Stimulated activated CD8-positive, alpha-beta memory T cell treated with anti-CD3 and anti-CD28 coated beads, Interleukin-7, amount 100 ng/mL, for 1 hour (primary cell): ENCODE measurements at places on chromosomes 13 and 19.

DNA sequence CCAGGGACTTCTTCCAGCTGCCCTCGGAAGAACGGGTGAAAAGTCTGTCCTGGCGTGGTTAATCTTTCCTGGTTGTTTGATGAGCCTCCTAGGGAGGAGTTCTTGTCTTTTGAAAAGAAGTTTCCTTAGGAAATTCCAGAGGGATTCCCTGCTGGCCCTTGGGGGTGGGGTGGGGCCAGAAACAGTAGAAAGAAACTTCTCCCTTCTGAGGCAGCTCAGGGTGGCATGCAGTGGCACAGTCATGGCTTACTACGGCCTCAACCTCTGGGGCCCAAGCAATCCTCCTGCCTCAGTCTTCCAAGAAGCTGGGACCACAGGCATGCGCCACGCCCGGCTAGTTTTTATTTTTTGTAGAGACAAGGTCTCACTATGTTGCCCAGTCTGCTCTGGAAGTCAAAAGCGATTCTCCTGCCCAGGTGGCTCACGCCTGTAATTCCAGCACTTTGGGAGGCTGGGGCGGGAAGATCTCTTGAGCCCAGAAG, 1.5 kb downstream of the ZNF101 start:
- no peak for DNase-seq

GRCh38 chr19:19805480-19805879, 16.1 kb downstream of the ZNF506 start:
- DNase-seq: no peak

DNA sequence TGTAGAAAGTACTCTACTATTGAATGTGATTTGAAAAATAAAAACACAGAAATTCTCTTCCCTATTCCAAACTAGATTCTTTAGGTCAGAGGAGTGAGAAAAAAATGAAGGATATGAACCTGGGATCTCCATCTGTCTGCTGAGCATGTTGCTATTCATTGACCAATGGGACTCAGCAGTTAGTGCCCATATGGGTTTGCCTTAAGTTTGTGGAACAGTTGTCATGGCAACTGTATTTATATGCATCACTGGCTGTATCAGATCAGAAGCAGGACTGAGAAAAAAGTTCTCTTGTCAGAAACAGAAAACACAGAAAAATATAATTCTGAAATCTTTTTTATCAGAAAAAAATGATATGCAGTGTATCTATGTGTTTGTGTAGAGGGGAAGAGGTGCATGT, 73.3 kb upstream of the ATXN8OS start:
- DNase-seq: no peak

DNA sequence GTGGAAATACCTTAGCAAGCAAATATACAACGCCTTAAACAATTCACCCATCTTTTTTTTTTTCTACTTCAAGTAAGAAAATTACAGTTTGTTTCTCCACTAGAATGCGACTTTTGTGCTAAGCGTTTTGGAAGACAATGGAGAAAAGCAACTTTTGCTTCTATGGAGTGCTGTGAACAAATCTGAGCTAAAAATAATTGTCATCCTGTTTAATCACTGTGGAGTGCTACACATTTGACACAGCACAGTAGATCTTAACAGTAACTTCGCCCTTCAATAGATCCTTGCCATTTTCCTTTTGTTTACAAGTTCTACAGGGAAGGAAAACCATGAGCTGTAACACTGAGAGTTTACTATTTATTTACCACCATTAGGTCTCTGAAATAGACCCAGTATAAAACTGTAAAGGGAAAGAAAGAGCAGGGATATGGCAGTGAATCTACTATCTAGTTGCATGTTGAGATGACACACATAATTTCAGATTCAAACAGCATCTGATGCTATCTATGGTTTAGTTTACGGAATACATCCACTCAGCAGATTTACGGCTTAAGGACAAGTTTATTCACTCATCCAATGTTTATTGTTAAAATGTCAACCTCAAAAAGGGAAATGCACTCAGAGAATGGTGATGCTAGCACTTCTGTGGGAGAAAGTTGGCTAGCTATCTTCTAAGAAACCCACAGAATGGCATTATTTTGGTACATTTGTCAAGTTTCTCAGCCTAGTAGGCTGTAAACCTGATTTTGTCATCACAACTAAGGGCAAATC, 175.3 kb downstream of the VWA8 start:
- DNase-seq: no peak

DNA sequence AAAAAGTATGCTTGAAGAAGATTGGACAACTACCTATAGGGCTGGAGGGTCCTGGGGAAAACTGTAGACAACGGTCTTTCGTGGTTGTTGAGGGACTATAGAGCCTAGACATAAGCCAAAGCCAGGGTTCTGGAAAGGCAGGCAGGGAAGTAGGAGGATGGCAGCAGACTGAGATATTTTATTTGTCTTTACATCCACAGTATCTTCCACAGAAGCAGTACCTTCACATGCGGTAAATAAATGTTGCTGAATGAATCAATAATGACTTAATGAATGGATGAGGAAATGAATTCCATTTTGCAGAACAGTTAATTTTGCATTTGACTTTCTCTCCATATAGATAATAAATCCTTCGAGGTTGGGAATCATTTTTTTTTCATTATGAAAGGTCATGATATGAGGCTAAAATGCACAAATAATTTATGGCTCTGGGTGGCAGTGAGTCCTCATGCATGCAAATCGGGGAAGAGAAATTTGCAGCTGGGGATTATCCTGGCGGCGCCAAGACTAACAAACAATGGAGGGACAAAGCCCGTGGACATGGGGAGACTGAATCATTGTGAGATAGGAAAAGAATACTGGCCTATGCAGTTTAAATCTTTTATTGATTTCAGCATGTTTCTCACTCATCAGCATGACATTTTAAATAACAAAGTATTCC, 102.0 kb downstream of the ERCC5 start:
- no peak for DNase-seq

DNA sequence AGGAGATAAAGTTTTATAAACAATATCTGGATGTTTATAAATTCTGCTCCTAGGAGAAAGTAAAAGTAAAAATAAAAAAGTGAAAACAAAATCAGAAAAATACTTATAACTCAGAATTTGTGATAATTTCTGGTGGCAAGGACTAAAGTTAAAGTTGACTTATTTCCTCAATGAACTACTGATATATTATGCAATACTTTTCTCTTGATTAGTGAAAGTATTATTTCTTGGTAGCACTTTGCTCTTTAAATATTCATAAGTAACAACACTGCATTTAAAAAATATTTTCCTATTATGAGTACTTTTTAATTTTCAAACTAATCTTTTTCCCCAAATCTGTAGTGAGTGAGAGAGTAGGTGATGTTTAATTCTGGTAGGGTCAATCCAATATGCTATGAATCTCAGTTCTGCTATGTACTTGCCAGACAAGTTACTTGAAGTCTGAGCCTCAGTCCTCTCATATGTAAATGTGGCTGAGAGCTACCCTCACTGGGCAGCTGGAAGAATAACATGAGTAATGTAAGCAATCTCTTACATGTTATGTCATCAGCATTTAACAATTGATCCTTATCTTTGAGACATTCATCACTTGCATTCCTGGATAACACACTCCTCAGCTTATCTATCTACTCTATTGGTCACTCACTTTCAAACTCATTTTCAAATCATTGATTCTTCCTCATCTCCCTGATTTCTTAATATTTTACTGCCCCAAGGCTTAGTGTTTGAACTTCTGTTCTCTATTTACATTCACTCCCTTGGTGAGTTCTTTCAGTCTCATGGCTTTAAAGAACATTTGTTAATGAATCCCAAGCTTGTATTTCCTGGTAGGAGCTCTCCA, 239.0 kb downstream of the RGCC start:
- DNase-seq: no peak

DNA sequence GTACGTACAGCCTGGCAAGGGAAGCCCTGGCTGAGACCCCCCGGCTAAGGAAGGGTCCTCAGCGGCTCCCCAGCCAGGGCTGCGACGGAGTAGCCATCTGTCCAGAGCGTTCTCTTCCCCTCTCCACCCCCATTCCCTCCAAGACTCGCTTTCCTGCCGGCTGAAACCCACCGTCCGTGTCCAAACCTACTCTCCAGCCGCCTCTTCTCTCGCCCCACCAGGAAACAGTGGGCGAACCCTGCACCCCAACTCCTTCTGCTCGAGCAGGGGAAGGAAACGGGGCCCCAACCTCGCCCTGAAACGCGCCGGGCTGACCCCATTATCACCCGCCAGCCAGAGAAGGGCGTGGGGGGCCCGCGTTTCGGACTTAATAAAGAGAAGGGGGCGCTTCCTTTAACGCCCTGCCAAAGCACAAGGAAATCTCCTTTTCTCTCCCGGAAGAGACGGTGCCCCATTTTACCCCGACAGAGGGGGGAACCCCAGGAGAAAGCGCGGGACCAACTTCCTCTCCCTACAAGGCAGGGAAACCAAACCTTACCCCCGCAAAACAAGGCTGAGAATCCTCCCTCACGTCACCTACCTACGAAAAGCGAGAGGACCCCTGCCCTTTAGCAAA, 2.5 kb downstream of the ZC3H4 start:
- peak; percentile 6 for DNase-seq

- DNase-seq: no peak
Observed at GRCh38 chr13:83943530-83944279, 61.4 kb upstream of the SLITRK1 start.

GRCh38 chr19:29380581-29380980, 145.2 kb upstream of the VSTM2B start:
- DNase-seq: no peak

DNA sequence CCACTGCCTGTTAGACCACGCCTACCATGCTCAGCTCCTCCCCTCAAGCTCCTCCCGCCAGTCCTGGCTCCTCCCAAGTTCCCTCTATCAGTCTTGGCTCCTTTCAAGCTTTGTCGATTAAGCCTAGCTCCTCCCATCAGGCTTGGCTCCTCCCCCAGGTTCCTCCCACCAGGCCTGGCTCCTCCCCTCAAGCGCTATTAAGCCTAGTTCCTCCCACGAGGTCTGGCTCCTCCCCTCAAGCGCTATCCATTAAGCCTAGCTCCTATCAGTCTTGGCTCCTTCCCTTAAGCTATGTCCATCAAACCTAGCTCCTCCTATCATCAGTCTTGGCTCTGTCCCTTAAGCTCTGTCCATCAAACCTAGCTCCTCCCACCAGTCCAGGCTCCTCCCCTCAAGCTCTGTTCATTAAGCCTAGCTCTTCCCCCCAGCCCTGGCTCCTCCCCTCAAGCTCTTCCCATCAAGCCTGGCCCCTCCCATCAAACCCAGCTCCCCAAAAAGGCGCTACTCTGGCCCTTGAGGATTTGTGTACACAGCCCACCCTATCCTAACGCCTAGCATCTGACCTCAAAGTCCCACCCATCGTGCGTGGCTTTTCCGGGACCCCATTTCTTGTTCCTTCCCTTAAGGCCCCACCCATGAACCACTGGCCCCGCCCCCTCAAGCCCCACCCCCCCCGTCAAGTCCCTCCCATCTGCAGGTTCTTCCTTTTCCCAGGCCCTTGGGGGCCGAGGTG, 10.0 kb downstream of the CAMSAP3 start:
- DNase-seq: no peak

- DNase-seq: no peak
Observed at GRCh38 chr19:566403-566802, 6.0 kb upstream of the BSG start.
